ENCODE measurements at places on chromosomes 7 and 10.

GRCh38 chr10:129771024-129771423 lies 193.1 kb downstream of the EBF3 start:
- DNase-seq, result no peak

DNA sequence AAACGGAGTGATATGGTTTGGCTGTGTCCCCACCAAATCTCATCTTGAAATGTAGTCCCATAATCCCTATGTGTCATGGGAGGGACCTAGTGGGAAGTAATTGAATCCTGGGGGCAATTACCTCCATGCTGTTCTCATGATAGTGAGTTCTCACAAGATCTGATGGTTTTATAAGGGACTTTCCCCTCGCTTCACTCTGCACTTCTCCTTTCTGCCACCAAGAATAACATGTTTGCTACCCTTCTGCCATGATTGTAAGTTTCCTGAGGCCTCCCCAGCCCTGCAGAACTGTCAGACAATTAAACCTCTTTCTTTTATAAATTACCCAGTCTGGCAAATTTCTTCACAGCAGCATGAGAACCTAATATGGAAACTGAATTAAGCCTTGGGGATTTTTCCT lies 19.1 kb downstream of the FAM3C start:
- no peak for DNase-seq

GRCh38 chr10:70323138-70323696 lies 39.4 kb upstream of the NPFFR1 start:
- DNase-seq, result peak; percentile 13

- DNase-seq, result peak; percentile 75
These were observed 88.3 kb downstream of the CABCOCO1 start for GRCh38 chr10:61750943-61751471.

DNA sequence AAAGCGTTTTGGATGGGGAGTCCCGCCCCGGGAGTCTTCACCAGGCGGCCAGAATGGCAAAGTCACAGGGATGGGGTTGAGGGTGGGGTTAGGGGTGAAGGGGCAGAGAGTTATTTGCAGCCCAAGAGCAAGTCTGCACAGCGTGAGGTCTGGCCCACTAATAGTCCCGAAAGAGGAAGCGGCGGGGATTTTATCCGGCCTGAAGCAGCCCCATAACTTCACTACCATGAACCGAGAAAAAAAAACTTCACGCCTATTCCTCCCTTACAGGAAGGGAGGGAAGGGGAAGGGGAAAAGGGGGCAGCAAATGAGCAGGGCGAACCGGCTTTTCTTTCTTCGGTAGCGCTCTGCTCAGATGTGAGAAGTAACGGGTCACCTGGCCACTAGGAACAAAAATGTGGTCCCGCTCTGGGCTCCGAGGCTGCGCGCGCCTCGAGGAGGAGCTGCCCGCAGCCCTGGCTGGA lies 712 bp downstream of the ITPRIP start:
- DNase-seq, result peak; percentile 39

- no peak for DNase-seq
These were observed 1.1 kb upstream of the EGR2 start for GRCh38 chr10:62817121-62817765.

DNA sequence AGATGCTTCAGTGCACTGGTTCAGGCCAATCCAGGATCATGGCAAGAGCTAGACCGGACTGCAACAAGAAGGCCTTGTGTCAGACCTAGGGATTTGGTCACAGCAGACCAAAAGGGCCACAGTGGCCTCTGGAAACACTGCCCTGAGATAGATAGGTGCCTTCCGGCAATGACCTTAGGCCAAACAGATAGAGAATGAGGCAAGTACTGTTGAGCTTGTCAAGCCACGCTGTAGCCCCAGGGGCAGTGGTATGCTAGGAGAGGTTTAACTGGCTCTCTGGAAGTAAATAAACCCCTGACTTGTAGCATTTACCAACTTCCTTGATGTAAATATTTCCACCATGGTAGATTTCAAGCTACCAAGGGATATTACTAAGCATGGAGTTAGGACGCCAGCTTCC lies 197.5 kb downstream of the GRID1 start:
- no peak for DNase-seq

GRCh38 chr7:44695756-44696155 lies 52.9 kb upstream of the ZMIZ2 start:
- no peak for DNase-seq

DNA sequence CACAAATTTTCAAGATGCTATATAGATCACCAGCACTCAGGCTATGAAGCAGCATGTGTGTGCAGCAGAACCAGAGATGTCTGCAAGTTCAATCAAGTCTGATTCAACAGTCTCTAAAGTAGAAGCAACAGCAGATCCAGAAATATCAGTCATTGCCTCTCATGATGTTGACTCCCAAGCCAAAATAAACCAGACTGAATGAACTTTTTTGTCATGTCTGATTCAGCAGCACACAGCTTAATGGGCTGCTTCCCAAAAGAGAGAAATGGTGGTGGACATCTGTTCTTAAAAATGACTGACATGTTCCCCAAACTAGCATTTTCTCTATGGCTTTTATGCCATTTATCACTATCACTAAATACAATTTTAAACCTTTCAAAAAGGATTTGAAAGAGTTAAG lies 53.8 kb downstream of the TMEM26 start:
- DNase-seq, result no peak

DNA sequence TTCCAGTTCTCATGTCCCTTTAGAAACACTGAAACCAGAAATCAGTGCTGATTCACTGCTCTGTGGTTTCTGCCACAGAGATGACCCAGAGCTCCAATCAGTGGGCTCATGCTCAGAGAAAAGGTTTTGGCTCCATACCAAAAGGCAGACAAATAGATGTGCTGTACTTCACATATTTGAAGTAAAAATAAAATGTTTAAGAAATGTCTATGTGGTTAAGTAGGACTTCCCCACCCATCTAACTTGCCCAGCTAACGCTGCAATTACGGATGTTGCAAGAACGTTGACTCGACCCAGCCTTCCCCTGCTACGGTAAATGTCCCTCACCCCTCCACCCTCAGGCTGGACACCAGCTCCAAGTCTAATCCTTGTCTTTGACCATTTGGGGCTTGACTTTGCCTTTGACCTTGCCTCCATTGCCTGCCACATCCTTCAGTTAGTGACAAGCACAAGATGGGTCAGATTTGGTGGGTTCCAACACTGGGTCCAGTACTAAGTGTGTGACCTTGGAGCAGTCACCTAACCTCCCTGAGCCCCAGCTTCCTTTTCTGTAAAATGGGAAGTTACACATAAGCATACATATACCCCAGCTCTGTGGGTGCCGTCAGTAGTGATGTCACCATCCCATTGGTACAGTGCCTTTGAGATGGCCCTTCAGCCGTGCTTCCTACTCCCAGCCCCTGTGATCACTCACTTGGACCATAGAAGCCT lies 95.8 kb downstream of the CHST15 start:
- DNase-seq, result peak; percentile 21

DNA sequence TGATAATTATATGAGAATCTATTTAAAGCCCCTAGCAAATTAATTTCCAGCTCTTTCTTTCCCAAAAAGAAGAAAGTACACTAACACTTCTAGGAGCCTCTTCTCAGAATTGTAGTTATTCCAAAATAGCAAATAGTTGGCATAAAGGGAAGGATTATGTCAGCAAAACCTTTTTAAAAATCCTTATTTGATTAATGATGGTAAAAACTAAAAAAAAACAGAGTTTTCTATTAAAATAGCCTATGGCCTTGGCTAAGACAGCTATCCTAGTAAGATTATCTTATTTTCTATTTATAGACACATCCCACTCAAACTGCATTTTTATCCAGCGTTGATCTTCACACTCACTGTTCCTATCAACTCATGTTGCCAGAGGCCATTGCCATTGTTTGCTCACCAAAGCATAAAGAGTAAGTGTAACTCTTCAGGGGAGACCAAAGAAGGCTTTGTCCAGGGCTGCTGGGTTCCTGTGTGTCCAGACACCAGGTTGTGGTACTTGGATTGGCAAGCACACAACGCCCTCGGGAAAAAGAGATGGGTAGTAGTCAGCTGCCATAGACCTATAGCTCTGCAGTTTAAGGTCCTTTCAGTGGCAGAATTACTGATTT lies 31.5 kb downstream of the ACTA2 start:
- no peak for DNase-seq

DNA sequence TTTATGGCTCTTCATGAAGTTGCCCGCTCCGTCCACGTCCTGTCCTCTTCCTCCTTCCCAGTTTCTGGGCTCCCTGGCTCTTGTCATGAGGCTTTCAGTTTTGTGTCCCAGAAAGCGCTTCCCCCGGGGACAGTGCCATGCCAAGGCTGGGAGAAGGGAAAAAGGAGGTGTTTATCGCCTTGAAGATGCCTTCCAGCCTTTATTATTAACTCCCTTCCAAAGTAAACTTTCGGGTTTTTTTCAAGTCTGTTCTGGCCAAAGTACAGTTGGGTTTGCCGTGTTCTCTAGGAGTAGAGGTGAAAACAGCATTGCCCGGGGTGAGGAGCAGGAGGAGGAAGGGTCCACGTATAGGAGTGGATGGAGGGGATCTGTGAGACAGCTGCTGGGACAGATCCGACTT lies 117.2 kb downstream of the CUX1 start:
- no peak for DNase-seq

- no peak for DNase-seq
These were observed 26.9 kb upstream of the OR9A4 start for GRCh38 chr7:141889321-141889720.

- no peak for DNase-seq
These were observed 181.3 kb downstream of the SDK1 start for GRCh38 chr7:3482147-3482921.

DNA sequence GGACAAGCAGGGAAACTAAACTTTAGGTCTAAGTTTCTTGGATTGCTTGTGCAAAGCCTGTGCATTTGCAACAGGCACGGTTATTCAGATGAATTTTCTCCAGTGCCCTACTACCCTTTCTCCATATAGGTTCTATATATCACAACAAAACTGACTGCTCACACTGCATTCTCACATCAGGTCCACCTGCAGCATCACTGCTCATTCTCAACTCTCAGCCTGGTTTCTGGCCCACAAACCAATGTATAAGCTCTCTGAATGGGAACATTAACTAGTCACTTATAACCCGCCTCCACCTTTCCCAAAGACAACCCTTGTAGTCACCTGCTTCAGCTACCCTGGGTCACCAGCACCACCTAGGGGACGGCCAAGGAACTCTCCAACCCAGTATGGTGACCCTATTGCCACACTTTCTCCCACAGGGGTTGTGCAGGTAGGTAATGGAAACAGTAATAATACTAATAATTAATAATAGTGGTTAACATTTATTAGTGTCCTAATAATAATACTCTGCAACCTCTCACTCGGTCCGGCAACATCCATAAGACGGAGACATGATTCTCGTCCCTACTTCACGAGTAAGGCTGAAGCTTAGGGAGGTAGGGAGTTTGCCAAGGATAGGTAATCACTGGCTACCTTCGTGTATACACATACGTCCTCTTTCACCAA lies 97.3 kb downstream of the CLEC2L start:
- DNase-seq, result peak; percentile 51

GRCh38 chr10:6314620-6315205 lies 112.0 kb downstream of the PFKFB3 start:
- no peak for DNase-seq

- DNase-seq, result no peak
These were observed 27.0 kb downstream of the ANXA8 start for GRCh38 chr10:47456794-47457527.

GRCh38 chr10:112700215-112700671 lies 249.8 kb upstream of the TCF7L2 start:
- no peak for DNase-seq
